Stimulated activated CD8-positive, alpha-beta memory T cell treated with anti-CD3 and anti-CD28 coated beads, Interleukin-15, amount 100 ng/mL, for 4 hours (primary cell): ENCODE measurements at places on chromosomes 11 and 22.

DNA sequence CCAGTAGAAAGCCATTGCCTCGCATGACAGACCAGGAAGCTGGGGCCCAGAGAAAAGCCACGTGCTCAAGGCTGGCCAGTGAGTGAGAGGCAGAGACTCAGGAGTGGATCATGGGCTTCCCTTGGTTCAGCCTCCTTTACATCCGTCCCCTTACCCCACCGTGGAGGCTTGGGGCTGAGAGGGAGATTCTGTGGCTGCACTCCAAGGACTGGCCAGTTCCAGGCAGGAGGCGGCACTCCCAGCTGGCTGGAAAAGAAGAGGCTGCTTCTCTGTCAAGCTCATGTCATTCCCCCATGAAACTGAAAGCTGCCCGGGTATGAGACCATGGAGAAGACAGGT, 6.6 kb upstream of the ASCL2 start:
- DNase-seq, result no peak

DNA sequence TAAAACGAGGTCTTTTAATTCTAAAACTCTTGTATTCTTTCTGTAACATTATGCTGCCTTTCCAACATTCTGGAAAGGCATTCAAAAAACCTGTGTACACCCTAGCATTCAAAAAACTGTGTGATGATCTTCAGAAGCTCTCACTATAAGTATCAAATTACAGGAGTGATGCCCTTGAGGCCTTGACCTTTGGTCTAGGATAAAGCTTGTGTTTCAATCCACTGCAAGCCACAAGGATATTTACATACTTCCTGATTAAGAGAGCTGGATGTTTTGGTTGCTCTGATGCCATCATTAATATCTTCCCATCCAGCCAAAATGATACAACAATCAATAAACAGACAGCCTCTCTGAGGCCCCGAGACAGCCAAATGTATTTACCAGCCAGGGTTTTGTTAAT, 11.9 kb downstream of the CLPB start:
- DNase-seq, result no peak

- no peak for DNase-seq
Observed at GRCh38 chr22:45341498-45341897, 31.8 kb downstream of the FAM118A start.

GRCh38 chr22:41482319-41482935, 13.5 kb downstream of the ACO2 start:
- no peak for DNase-seq

DNA sequence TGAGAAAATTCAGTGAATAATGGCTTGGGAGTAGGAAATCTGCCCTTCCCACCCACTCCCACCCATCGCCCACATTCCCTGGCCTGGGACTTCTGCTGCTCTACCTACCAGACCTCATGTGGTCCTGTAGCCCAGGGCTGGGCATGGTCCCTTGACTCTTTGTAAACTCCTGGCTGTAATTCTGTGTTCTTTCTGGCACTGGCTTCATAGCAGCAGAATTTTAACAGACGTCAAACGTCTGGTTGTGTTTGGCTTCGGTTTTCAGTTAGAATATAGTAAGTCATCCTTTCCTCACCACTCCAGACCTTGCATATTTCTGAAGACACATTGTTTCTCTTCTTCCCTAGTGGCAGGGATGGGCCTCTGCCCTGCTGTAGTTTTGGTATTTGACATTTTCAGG, 210.6 kb downstream of the CSNK2A3 start:
- DNase-seq, result no peak

- DNase-seq, result no peak
Observed at GRCh38 chr11:14668731-14669301, 25.2 kb downstream of the PDE3B start.
